ENCODE measurements at places on chromosomes 2 and 18.

DNA sequence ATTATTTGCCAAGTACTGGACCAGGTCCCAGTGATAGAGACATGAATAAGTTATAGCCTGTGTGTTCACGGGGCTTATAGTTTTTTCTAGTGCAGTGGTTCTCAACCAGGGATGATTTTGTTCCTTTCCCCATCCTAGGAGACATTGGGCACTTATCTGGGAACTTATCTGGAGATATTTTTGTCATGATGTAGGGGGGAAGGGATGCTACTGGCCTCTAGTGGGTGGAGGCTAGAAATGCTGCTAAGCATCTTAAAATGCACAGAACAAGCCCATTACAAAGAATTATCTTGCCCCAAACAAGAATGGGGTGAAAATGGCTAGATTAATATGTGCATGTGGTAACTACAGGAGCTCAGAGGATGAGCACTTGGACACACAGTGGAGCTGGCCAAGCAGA is 75.2 kb downstream of the KLHL29 start:
- no peak for DNase-seq

GRCh38 chr2:173851141-173851641 is 114.0 kb downstream of the SP3 start:
- no peak for DNase-seq

DNA sequence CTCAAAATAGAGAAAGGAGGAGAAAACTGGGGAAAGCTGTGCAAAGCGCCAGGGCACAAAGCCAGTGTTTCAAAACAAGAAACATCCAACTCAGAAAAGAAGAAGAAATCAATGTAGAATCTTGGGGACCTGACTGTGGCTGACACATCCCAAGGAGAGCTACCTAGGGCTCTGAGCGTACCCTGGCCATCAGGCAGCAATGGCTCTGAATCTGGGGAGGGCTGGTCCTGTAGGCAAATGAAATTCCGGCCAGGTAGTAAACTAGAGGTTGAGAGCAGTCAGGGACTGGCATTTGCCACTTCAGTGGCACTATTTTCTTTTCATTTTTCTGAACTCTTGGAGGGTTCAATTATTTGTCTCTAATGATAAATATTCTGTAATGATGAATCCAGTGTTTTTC is 525.8 kb downstream of the STK39 start:
- no peak for DNase-seq

- no peak for DNase-seq
These were observed 17.1 kb downstream of the SMARCAL1 start for GRCh38 chr2:216429428-216429827.

DNA sequence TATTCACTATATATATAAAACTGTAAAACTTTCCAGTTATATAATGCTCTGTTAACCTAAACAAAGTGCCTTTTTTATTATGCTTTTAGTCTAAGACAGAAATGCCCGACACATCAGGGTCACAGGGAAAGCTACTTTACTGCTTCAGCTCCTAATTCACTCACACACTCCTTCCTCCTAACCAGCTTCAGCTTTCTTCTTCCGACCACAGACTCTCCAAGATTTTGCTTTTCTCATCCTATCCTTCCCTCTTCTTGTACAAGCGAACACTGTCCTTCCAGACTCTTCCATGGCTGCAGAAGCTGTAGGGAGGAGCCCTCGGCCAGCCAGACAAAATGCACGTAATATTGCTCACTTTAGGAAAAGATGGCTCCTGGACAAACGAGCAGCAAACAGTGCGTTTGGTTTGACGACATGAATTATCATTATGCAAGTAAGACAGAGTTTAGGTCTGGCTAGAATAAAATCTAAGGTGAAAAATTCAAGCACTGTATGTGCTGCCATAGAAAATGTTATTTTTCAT is 47.5 kb upstream of the HNRNPA3 start:
- DNase-seq = no peak

GRCh38 chr18:5462227-5462626 is 81.6 kb downstream of the EPB41L3 start:
- no peak for DNase-seq

DNA sequence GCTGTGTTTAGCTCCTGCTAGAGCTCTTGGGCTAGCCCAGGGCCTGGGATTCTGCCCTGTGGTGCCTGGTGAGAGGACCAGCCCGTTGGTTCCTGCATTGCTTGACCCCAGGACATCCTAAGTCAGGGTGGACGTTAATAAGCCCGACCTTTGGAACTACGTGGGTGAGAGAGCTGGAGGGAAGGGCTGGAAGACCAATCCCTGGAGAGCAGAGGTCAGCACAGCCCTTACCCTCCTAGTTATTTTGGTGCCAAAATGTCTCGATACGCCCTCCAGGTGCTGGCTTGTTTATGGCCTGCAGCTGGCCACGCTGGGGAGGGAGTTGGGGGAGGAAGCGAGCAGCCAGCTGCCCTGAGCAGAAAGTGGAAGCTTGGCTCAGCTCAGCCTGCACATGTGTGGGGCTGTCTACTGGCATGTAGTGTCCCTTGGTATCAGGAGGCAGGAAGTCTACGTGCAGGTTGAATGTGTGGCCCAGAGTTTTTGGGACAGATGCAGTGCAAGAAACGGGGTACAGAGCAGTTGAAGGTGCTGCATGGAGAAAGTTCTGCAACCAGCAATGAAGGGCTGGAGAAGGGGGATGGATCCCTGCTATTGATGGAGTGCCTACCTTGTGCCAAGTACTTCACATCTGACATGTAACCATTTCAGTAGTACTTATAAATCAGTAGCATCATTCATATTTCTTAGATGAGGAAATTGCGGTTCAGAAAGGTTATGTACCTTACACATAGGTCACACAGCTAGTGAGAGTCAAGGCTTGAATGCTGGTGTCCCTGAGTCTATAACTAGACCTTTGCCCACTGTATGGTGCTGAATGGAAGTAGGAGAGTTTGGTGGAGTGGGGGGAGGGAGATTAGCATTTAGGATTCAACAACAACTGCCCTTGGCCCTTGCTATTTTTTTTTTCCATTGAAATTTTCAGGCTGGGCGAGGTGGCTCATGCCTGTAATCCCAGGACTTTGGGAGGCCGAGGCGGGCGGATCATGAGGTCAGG is 5.0 kb upstream of the DGKD start:
- no peak for DNase-seq

GRCh38 chr2:158113741-158114295 is 12.1 kb downstream of the UPP2 start:
- DNase-seq = no peak

- no peak for DNase-seq
These were observed 775.3 kb downstream of the CPS1 start for GRCh38 chr2:211331736-211332135.

GRCh38 chr2:71454221-71455010 is 1.1 kb downstream of the DYSF start:
- DNase-seq = no peak

- no peak for DNase-seq
These were observed 886.0 kb upstream of the CHAC2 start for GRCh38 chr2:52881606-52882005.

DNA sequence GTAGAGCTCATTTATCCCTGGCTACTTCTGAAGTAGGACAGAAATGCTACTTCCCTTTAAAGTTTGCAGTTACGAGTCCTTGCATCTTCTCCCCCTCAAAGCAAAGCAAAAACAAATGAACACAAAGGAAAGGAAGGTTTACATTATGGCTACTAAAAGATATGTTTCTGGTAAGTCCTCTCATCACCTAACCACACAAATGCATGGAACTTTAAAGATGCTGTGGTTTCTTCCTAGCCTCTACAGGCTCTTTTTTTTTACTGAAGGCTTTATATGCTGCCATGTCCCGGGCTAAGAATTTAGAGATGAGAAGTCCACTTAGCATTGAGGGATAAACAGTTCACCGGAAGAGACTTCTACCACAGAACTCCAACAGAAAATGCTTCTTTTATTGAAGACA is 291.2 kb downstream of the SS18 start:
- no peak for DNase-seq

GRCh38 chr2:221514305-221515040 is 57.6 kb downstream of the EPHA4 start:
- no peak for DNase-seq

- DNase-seq = no peak
These were observed 218.8 kb upstream of the PKDCC start for GRCh38 chr2:41829052-41829451.

DNA sequence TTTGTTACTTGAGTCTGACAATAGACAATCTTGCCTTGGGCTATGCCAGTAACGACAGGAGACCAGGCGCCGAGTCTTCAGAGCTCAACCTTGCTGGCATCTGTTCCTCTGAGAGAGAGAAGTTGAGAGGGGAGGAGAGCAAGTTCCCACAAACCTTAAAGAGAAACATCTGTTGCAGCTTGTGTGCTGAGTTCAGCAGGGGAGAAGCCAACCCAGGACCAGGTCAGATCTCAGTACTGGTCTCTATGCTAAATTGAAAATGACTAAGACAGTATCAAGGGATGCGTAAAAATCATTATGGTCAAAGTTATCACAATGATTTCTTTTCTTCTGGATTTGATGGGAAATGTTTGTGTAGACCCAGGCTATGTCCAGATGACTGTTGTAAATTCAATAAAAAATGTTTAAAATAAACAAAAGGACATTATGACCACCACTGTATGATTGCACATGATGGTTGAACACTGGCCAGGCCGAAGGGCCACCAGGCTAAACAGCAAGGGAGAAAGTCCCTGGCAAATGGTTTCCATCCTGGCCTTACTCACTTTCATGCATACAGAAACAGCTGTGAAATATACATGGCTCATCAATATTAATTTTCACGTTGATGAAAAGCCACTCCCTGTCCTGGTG is 100.3 kb upstream of the PMAIP1 start:
- DNase-seq = no peak

DNA sequence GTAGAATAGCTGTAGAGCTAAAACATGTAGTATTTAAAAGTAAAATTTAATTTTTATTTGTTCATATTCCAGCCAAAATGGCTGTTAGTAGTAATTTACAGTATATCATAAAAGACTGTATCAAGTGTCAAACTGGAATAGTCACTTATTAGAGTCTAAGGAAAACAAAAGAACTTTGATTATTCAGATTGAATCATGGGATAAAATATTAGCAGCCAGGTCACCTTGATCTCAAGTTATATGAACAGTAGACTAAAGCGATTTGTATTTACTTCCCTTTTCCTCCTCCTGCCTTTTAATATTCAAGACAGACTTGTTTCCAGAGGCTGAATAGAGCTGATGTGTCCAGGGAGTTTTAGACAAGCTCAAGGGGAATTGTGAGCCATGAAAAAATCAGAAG is 54.4 kb downstream of the PMAIP1 start:
- no peak for DNase-seq

DNA sequence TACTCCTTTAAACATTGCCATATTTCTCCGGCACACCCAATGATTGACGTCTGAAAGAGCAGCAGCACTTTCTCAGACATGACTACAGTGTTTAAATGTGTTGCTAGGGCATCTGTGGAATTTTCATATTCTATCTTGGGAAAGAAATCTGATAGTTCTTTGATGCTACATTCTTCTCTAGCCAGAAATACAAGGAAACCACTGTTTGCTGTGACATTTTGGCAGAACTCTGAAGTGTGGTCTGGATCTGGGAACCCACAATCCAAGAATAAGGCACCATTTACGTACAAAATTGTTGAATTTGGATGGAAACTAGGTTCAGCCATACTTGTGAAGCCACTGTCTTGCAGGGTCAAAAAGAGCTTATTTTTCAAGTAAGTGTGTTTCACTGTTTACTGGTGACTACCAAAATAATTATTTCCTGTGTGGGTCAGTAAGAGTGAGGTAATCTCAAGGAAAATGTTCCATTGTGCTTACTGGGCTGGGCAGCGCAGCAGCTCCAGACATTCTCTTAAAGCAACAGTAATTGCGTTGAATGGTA is 21.3 kb upstream of the CD28 start:
- DNase-seq = no peak

- no peak for DNase-seq
These were observed 42.7 kb upstream of the ALPP start for GRCh38 chr2:232335859-232336215.

GRCh38 chr18:24274837-24275236 is 122.8 kb downstream of the OSBPL1A start:
- DNase-seq = no peak

DNA sequence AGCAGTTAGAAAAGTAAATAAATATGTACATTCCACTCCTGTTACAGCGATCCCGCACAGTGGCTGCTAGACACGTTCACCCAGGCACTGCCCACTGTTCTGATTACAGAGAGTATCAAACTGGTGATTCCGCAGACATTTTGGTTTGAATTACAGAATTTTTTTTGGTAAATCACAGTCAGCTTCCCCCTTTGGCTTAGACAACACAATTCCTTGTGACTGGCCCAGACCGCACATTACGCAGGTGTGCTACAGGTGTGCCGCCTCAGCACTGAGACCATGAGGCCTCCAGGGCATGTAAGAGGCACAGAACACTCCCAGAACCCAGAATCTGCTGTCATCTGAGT is 112.3 kb downstream of the PXDN start:
- no peak for DNase-seq

DNA sequence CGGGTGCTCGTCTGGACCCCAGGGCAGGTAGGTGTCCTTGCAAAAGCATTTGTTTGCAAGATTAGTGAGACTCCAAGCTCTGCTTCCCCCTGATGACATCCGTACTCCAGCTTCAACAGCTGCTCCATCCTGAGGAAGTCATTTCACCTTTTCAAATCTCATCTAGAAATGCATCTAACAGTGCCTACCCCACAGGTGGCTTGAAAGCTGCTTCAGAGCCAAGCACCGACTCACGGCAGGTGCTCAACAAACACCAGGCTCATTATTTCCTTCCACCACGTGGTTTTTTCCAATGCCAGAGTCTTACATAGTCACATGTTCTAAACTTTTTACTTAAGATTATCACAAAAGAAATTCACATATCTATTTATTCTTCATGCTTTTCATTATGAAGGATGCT is 31.9 kb downstream of the CNGA3 start:
- DNase-seq = no peak

- no peak for DNase-seq
These were observed 205.9 kb upstream of the ARL4C start for GRCh38 chr2:234702731-234703225.

GRCh38 chr2:158325031-158325781 is 131.3 kb downstream of the CCDC148 start:
- DNase-seq = no peak

- DNase-seq = no peak
These were observed 150.1 kb downstream of the ANTXR1 start for GRCh38 chr2:69163109-69163508.
